T-helper 2 cell (primary cell): ENCODE measurements at places on chromosomes 12 and 14.

GRCh38 chr12:53726341-53726740 is 911 bp downstream of the CALCOCO1 start:
- DNase-seq: no peak

DNA sequence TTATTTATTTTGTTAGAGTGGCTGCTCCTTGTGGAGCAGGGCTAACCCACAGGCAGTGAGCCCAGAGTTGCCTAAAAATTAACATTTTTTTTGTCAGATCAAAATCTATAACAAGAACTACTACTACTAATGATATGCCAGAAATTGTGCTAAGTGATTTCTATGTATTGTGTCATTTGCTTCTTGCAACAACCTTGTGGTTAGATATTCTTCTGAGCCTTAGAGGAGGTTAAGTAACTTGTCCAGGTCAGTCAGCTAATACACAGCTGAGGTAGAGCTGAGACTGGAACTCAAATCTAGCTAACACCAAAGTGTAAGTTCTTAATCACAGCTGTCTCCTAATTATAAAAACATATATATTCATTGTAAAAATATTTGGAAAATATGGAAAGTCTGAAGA is 29.8 kb downstream of the CFL2 start:
- no peak for DNase-seq

DNA sequence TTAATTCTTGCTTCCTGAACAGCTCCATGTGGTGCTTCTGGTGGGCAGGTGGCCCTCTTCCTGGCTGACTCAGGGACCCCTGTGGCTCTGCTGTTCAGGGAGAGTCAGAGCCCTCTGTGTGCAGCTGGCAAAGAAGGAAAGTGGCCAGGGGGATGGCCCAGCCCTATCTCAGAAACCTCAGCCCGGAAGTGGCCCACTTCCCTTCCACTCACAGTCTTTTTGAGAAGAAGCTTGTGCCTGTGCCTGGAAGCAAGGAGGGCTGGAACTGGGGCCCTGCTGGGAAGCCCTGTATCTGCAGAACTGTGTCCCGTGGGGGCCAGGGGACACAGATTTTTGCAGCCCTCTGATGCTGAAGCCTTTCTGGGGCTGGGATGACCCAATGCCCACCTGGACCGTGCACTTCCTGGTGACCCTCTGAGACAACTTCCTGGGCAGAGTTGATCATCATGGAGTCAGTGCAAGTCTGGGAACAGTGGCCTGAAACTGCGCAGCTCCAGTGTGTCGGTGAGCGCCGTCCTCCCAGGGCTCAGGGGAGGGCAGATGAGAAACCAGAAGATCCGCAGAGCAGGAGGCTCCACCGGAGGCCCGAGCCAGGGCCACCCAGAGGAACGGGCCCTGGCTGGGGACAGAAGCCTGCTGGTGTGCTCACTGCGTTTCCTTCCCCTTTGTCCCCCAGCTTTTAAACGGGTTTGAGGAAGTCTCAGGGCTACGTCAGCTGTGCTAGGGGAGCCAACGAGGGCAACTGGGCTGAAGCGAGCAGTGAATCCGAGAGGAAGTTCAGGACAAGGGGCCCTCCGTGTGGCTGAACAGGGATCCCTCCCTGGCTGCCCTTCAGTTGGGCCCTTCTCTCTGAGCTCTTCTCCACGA is 217.4 kb upstream of the RTL1 start:
- no peak for DNase-seq

GRCh38 chr14:76977793-76978720 is 50.5 kb downstream of the IRF2BPL start:
- peak; percentile 71 for DNase-seq

GRCh38 chr12:12941450-12942350 is 10.3 kb downstream of the GPRC5D start:
- no peak for DNase-seq

- DNase-seq: no peak
These were observed 171.5 kb downstream of the NUAK1 start for GRCh38 chr12:105967038-105967776.

DNA sequence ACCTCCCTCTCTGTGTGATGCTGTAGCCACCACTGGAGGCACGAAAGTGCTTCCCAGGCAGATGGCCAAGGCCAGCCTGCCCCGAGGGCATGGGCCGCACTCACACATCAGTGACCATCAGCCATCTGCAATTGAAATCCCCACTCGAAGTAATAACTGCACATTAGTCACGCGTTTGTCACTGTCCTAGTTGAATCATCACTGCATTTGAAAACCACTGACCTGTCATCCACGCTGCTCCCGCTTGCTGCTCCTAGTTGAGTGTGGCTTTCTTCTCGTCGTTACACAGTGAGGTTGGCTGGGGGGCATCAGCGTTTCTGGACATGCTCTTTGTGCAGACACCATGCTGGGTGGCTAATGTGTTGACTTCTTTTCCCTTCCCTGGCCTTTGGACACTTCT is 176.1 kb downstream of the ADGRD1 start:
- DNase-seq: no peak

DNA sequence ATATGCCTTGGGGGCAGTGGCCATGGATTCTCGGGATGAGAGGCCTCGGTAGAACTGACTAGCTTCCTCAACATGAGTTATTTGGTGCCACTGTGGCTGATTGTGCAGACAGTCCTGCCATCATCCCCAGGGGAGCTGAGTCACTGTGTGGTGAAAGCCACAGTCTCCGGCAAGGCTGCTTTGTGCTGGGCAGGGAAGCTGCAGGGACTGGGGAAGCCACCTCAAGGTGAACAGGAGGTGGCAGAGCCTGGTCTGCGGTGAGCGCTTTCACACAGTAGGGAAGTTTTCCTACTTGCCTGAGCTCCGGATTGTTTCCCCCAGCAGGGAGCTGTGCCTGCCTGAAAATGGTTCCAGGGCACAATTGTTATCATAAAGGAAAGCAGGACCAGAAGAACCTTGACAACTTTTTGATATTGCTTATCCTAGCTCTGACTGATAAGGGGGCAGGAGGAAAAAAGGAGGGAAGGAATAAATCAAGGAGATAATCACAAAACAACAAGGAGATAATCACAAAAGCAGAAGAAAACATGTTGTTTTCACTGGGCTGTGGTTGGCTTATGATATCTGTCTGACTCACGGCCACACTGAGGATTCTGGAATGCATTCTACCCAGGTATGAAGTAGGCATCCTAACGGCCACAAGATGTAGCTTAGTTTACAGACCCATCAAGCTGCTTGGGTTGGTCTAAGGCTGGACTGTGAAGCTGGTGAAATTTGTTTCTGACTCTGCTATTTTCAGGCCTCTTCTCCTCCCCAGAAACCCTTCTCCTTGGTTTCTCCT is 32.2 kb upstream of the GNG2 start:
- peak; percentile 76 for DNase-seq

GRCh38 chr12:67578976-67579661 is 69.4 kb upstream of the DYRK2 start:
- DNase-seq: no peak
